ENCODE measurements at places on chromosomes 3 and 15.
A peak's percentile ranks its signal among the peaks of the same experiment; 100 is the strongest.

DNA sequence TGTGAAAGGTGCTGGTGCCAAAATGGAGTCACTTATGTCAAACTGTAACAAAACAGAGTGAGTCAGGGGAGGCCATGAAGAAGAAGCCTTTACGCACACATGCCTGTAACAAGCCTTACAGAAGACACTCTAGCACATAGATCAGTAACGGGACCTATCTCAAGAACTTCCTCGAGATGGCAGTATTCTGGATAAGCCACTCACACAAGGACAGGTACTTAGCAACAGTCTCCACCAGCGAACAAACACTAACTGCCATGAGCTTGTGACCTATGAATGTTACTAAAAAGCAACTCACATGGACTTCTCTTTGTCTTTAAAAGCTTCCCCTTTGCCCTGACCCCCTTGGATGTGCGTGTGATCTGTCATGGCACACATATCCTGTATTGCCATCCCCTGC is 235.1 kb downstream of the CD47 start:
- peak; percentile 76 for DNase-seq

DNA sequence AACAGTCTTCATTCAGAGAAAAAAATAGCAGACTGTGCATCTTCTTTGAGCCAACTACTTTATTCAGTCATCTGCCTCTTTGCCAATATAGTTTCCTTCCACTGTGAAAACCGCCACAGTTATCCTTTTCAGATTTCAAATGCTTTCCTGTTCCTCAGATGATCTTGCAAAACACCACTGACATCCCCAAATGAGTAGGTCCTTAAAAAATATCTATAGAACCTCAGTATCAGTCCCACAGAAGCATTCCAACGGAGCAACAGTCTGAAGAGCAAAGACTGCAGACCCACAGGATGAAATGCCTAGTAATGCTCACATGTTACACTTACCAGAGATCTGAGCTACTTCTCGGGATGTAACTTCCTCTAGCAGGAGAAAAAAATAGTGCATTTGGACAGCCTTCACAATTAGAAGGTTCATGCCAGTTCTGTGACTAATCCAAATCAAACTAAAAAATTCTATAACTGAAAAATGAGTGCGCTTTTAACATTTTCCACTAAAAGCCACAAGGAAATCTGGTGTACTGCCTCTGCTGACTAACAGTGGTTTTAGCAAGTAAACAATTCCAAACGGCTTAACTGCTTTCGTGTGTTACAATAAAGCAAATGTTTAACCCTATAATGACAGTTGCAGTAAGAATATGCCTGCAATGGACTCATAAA is at the start of gene ANKRD28:
Gene ANKRD28, minus strand, starts transcription at position 338 of the 662 bp plus-strand sequence. CDS start 1,458 bp downstream, outside the sequence.
- DNase-seq, result peak; percentile 99

DNA sequence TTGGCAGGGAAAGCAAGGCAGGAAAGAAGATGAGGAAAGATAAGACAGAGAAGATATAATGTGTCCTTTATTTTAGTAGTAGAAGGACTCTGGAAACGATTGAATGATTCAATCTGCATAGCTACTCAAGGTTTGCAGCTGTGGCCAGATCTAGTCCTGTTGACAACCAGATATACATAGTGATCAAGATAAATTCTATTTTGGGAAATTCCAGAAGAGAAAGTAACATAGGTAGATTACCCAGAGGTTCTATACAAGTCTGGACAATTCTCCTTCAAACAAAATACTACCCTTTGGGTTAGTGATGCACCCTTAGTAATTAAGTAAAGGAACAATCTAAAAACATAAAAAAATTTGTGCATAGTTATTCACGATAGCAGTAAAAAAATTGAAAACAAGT is 9.4 kb downstream of the TERC start:
- no peak for DNase-seq

DNA sequence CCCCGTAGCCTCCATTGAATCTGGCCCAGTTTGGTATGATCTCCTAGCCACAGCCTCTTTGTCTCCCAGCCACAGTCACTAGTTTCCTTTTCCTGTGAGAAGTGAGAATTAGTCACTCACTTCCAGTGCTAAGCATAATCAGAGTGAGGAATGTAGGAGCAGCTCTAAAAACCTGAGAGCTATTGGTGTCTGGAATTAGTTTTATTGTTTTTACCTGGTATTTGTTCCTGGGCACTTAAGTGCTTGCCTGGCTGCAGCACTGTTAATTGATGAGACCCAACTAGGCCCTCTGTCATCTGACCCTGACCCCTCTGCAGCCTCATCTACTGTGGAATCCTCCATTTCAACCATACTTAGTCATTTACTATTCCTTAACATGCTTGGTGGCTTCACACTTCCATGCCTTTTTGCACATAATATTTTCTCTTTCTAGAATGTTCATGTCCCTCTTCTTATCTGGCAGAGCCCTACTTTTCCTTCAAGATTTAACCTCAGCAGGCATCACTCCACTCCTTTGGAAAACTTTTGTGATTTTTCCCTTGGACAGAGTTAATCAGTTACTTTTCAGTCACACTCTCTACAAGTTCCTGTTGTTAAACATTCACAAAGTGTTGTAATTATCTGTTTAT is 48.8 kb downstream of the PDE8A start:
- peak; percentile 77 for DNase-seq

DNA sequence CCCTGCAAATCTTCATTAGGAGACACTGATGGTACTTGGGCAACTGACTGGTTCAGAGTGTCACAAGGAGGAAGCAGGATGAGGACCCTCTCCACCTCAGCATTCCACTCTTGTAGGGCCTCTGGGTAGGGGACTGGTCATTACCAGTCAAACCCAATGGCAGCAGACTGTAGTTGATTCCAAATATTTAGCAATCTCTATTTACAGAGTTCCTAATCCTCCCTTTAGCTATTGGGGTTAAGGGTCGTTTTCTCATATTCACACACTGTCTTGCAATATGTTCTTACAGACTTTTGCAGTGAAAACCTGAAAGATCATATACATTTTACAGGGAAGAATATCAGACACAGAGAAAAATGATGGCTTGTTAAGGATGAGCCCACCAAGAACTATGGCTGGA is 397.7 kb downstream of the GAP43 start:
- no peak for DNase-seq

GRCh38 chr3:4060064-4060463 is 243.1 kb upstream of the SETMAR start:
- DNase-seq, result peak; percentile 20

DNA sequence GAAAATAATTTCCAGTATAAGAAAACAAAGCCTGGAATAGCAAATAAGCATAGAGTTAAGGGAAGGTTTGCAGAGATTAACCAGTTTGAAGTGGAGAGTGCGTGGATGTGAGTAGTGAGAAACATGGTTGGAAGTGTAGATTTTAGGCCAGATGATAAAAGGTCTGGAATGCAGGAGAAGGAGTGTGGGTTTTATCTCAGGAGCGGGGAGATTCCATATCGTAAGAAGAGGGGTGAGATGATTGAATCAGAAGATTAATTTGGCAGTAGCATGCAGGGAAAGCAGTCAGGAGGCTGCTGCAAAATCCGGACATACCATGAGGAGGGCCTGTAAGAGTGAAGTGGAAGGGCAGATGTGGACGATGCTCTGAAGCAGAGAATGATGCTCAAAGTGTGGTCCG is 13.7 kb downstream of the PPARG start:
- no peak for DNase-seq

DNA sequence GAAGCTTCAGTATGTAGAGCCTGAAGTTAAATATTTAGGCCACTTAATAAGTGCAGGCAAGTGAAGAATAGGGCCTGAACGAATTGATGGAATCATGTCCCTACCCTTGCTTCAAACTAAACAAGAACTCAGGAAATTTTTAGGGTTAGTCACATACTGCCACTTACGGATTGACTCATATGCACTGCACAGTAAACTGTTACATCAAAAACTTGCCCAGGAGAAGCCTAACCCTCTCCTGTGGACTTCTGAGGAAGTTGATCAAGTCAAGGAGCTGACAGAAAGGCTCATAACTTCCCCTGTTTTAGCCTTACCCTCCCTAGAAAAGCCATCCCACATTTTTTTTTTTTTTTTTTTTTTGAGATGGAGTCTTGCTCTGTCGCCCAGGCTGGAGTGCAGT is 20.6 kb upstream of the KBTBD12 start:
- peak; percentile 46 for DNase-seq

DNA sequence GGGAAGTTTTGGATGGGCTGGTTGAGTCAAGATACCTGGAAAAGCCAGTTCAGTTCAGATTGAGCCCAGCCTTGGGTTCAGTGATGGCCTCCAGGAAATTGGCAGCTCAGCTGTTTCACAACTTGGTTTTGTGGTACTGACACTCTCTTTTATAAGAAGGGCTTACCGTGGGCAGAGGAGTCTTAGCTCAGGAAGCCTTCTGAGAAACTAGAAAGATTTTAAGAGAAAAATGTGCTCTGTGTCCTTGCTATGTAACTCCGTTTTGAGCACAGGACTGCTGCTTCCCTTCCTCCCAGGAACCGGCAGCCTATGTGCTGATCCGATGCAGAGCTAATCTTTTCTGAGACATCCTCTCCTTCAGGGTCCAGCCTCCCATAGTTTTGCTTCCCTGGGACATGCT is 46.6 kb upstream of the RASGRP1 start:
- DNase-seq, result no peak

All from HT1080 (cell line).